ENCODE measurements at places on chromosomes 4 and X. TPM values are rescaled to one million over a fixed set of nuclear protein-coding genes. Genes with fewer than 3 reads are reported as not detected.

Gene CTSO
- total RNA-seq: 15.1 TPM

Gene PCDH7
- not detected for total RNA-seq

Gene OCRL
- 24.2 TPM for total RNA-seq

Gene GLRA2
- not detected for total RNA-seq

Gene SCRG1
- total RNA-seq: not detected

Gene EGF
- not detected for total RNA-seq

Gene MAOA
- total RNA-seq: 1.1 TPM

Gene GUCY1B1
- total RNA-seq: 34.4 TPM

Gene STS
- total RNA-seq: 0.95 TPM

Gene CRLF2
- total RNA-seq: not detected

Gene RNF150
- 0.18 TPM for total RNA-seq

Gene PDGFRA
- 3.4 TPM for total RNA-seq

Gene TSC22D3
- total RNA-seq: not detected

Gene HSFX1
- total RNA-seq: 0.71 TPM

Gene NLGN4X
- not detected for total RNA-seq

Gene PRKG2
- total RNA-seq: not detected

Gene NUP62CL
- not detected for total RNA-seq

Gene TMEM271
- total RNA-seq: 5.4 TPM

Gene NUDT9
- 36.6 TPM for total RNA-seq

Gene G3BP2
- total RNA-seq: 45.0 TPM

Gene USP17L19
- total RNA-seq: not detected

Gene MID1
- 0.06 TPM for total RNA-seq

Gene HDAC6
- total RNA-seq: 67.8 TPM

Gene TRPC3
- not detected for total RNA-seq

Gene ADGRL3
- total RNA-seq: not detected

Gene POF1B
- not detected for total RNA-seq

Gene CLNK
- total RNA-seq: not detected

Gene BEX5
- not detected for total RNA-seq

Gene GAGE12J
- total RNA-seq: not detected

Gene CT45A5
- 0.61 TPM for total RNA-seq

Gene GLUD2
- 1.4 TPM for total RNA-seq

Gene VSIG4
- not detected for total RNA-seq

Gene PNMA5
- not detected for total RNA-seq
